ENCODE measurements at places on chromosomes 16 and 17.

GRCh38 chr17:74852237-74853047 is 7.2 kb downstream of the GRIN2C start:
- DNase-seq: peak; percentile 32

DNA sequence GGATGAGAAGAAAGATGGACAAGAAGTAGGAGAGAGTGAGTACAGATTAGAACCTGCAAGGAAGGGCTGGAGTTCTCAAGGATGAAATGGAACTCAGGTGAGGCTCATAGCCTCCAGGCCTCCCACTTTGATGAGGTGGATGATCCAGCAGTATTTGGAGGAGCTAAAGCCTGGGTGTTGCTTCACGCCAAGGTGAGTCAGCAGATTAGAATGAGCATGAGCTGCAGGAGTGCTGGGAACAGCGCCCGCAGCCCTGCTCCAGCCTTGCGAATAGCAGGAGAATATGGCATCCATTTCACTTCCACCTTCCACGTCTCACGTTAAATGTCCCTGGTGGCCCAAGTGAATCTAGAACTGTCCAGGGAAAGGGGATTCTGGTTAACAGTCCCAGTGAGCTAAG is 94.4 kb upstream of the CPHXL start:
- DNase-seq: no peak

DNA sequence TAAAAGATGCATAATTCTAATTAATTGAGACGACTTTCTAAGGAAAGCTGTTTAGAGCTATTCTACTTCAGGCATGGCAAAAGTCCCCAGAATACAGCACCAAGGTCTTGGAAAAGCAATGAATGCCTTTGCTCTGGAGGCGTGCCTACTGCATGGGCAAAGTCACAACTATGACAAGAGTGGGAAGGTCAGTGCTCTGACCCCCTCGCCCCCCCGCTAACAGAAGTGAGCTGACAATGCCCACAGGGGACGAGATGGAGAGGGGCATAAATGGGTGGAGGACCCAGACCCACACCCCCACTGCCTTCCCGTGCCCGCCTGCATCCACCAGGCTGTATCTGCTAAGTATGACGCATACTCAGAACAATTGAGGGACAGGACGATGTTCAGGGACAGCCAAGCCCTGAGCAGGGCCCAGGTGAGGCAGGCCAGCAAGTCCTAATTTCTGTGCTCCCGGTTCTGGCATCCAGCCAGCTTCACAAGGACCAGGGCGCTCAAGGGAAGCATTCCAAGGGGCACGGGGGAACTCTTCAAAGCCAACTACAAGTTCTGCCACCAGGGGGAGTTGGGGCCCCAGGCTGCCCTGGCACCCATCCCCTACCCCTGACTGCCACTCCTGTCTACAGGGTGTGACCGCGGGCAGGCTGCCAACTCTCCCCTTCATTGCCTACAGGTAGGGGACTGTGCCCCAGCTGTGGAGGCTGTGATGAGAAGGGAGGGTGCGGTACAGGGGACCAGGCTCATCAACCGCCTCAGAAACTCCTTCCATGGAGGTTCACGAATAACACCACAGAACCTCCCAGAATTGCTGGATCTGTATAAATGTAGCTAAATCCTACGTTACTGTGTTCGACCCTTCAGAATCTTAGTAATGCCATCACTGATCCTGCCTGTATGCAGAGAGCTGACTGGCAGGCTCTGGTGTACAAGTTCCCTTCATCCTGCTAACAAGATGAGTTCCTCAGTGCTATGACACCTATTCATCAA is 20.8 kb downstream of the NPRL3 start:
- peak; percentile 81 for DNase-seq

DNA sequence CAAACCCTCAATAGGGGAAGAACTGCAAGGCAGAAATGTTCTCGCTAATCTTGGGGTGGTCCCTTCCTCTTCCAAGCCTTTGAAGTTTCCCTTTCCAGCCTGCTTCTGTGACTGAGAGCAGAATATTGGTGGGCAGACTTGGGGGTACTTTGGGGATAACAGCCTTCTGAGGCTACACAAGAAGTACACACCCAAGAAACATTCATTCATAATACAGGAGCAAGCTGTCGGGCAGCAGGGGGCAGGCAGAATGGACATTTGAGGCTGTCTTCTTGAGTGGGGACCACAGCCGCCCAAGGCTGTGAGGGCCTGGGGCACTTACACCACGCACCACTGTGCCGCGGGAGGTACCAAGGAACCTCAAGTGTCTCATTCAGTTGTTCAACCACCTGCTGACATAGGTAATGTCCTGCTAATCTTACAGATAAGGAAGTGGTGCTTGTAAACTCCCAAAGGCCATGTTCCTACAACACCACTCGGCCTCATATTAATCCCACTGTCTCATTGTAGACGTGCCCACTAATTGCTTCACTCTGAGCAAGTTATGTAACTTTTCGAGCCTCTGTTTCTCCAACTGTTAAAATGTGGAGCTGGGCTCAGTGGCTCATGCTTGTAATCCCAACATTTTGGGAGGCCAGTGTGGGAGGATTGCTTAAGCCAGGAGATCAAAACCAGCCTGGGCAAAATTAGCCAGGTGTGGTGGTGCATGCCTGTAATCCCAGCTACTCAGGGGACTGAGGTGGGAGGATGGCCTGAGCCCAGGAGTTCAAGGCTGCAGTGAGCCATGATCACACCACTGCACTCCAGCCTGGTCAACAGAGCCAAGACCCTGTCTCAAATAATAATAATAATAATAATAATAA is 2.5 kb upstream of the MRPS23 start:
- DNase-seq: no peak

- no peak for DNase-seq
These were observed 696.9 kb downstream of the WWOX start for GRCh38 chr16:78796221-78796866.

GRCh38 chr16:88505405-88506082 is 52.5 kb downstream of the ZFPM1 start:
- DNase-seq: peak; percentile 13

- DNase-seq: no peak
These were observed 16.6 kb downstream of the MYH3 start for GRCh38 chr17:10640475-10640874.

- no peak for DNase-seq
These were observed 502.8 kb downstream of the HS3ST4 start for GRCh38 chr16:26194526-26194925.

GRCh38 chr17:75647061-75647460 is 13.8 kb downstream of the SMIM5 start:
- DNase-seq: no peak

- no peak for DNase-seq
These were observed 15.1 kb downstream of the YWHAE start for GRCh38 chr17:1384905-1385435.

DNA sequence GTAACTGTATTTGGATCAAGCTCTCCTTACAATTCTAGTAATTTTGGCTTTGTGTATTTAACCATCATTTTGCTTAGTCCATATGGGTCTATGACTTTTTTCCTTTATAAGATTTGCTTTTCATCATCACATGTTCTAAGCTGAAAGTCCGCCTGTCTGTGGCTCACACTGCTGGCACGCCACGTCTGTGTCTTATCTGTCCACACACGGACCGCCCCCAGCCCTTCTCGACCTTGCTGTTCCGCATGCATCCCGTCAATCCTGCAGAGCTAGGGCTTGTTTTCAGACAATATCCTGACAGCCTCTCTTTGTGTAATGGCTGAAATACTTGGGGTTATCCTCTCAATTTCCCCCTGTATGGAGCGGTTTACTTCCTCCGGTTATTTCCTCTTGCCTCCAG is 8.4 kb upstream of the ALDH3A1 start:
- DNase-seq: no peak

DNA sequence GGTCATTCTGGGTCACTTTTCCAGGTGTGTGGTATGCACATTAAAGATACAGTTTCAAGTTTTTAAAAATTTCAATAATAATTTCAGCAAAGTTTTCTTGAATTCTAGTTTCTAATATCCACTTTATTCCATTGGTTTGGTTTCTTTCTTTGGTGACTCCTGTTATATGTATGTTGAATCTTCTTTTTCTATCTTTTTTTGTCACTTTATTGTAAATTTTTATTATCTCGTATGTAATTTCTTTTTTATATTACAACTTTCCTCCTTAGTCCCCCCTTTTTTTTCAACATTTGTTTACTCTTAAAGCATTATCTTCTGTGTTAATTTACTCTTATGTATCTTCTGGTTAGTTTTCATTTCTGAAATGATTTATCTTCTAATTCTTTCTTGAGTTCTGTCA is 57.5 kb downstream of the NF1 start:
- DNase-seq: no peak

- DNase-seq: no peak
These were observed 74.8 kb downstream of the IRX6 start for GRCh38 chr16:55398762-55399161.

DNA sequence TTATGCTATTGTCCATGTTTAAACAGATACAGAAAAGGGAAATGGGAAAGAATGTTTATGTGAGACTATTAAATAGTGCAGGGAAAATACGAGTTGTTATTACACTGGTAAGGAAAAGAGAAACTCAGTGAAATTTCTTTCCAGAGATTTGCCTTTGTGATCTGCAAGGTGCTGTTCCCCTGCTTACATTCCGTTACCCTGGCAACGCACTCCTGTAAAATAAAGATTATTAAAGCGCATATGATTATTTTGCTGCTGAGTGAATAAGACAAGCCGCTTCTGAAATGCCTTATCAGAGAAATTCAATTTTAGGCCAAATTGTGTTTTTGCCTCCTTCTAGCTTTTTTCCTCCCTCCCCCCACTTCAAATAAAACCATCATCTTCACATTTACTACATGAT is 328.6 kb upstream of the PMFBP1 start:
- DNase-seq: no peak

GRCh38 chr16:52069866-52070265 is 477.1 kb downstream of the TOX3 start:
- DNase-seq: peak; percentile 1

- no peak for DNase-seq
These were observed 215.8 kb downstream of the RBFOX3 start for GRCh38 chr17:79395066-79395465.

DNA sequence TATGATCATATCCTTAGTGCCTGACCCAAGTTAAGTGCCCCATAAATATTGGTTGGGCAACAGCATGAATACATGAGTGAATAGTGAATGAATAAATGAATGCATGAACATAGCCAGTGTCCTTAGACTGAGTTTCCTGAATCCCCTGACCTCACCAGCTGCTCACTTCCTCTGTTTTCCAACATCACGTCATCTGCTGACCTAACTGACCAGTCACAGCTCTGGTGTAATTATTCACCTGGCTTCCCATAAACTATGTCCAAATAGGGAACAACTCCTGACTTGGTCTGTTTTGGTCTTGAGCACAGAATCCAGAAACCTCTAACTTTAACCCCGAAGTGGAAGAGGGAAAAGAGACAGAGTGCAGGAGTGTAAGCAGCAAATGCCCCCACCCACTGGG is 83.4 kb downstream of the ASIC2 start:
- DNase-seq: no peak

DNA sequence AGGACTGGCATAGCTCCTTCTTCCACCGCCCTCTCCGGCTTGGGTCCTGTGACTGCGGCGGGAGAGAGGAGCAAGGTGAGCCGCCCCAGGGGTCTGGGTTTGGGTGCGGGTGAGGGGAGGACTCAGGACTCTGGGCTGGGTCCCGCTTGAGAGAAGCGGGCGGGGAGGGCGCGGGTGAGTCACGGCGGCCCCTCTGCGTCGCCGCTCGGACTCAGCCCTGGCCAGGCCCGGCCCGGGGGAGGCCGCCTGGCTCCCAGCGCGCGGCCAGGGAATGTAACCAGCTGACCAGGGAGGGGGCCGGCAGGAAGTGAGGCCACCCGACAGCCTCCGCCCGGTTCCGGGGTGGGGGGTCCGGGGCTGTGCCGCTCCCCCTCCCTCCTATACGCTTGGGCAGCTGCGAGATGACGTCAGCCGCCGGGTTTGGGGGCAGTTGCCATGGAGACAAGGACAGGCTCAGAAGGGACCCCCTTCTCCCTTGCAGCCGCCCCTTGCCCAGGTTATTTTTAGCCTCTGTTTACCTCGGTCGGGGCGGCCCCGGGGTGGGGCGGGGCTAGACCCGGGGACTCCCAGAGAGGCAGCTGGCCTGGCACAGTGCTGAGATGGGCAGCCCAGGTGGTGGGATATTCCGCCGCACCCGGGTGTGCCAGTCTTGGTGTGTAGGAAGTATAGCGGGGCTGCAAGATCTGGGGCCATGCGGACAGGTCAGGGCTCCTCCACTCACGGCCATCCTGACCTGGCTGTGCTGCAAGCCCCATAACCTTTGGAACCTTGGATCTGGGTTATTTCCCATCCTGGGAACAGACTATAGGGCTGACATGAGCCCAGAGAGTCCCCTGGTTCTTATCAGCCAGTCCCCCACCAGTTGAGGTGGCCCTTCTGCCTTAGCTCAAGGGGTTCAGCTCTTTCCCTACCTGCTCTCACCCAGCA is 1.6 kb downstream of the RIPOR1 start:
- peak; percentile 92 for DNase-seq

DNA sequence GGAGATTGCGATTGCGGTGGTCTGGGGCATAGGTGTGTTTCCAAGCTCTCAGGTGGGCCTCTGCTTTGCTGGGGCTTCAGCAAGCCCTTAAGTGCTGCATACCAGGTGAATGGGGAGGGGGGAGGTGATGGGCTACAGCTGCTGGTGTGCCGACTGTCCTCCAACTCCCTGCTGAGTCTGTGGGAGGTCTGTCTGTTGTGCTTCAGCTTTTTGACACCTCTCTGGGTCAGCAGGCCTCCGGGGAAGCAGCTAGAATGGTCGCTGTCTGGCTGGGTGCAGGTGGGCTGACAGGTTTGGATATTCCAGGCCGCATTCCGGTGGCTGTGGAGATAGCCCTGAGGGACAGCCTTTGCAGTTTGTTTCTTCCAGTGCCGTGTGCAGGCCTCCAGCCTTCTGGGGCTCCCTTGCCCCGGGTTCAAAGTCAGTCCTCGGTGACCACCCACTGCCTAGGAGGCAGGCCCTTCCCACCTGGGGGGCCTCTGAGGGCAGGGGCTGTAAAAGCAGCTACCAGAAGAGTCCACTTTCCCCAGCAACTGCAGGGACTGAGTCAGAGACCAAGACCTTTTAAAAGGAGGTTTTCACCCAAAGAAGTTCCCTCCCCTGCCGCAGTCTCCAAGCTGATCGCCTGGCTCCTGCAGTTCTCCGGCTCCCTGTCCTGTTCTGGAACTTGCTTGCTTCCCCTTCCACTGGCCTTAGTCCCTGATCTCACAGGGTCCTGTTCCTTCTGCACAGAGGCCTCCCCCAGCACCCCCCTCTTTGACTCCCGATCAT is 2.0 kb upstream of the TTYH2 start:
- no peak for DNase-seq

DNA sequence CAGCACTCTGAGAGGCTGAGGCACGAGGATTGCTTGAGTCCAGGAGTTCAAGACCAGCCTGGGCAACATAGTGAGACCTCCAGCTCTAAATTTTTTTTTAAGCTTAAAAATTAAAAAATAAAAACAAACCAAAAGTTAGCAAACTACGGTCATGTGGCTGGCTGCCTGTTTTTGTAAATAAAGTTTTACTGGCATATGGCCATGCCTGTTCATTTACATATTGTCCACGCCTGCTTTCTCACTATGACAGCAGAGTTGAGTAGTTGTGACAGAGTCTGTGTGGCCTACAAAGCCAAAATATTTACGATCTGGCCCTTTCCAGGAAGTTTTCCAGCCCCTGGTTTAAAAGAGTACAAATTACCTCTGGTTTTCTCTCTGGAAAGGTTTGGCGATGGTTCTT is 3.3 kb downstream of the SLX4 start:
- no peak for DNase-seq
